ENCODE measurements at places on chromosomes 7 and 10.

GRCh38 chr7:102030696-102031095, 213.3 kb downstream of the CUX1 start:
- no peak for DNase-seq

DNA sequence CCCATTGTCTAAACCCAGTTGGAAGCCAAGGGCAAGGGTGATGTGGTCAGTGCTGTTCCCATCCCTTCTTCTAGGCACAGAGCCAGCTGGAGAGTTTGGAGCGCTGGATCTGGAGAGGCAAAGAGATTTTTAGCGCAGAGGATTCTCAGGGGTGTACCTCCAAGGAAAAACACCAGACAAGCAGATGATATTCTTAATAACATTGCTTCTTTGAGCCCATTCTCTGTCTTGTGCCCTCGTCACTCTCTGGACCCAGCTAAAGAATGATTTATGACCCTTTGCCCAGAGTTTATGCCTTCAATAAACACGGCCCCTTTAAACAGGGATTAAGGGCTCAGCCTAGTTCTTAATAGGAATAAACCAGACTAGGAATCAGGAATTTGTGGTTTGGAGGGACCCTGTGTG, 4.7 kb upstream of the HIP1 start:
- no peak for DNase-seq

DNA sequence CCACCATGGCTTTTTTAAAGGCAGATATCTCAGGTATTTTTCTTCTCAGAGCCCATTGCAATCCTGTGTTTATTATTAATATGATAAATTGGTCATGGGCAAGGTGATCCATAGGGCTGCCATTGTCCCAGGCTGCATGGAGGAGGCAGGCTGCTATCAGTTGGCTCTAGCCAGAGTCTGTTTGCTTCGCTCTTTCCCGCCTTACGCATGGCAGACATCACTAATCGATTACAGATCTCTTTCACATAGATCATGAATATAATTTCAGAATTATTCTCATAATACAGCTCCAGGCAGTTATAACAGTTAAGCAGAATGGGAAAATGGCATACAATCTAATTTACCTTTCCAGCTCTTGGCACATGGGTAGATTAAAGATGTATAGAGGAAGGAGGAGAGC, 30.4 kb upstream of the HABP2 start:
- DNase-seq = no peak

DNA sequence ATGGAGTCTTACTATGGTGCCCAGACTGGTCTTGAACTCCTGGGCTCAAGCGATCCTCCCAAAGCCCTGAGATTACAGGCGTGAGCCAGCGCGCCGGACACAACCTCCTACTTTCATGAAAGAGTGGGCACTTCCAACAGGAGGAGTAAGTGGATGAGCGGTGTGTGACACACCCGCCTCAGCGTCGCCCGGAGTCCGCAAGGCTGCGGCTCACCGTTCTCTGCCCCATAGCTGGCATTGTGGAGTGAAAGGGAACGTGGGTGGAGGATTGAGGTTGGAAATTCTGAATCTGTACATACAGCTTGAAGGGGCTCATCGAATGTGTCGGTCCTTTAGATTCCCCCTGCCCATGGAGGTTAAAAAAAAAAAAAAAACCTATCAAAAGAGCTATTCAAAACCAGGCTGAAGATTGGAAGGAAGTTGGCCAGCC, 524 bp upstream of the PRXL2A start:
- no peak for DNase-seq

GRCh38 chr7:47906883-47907282, 41.4 kb downstream of the PKD1L1 start:
- DNase-seq = no peak

- no peak for DNase-seq
Observed at GRCh38 chr10:133565441-133566294, at the start of gene SYCE1. TSS of gene SYCE1 (minus strand) at chr10:133565583. CDS start at chr10:133565529, 54 bp downstream.

DNA sequence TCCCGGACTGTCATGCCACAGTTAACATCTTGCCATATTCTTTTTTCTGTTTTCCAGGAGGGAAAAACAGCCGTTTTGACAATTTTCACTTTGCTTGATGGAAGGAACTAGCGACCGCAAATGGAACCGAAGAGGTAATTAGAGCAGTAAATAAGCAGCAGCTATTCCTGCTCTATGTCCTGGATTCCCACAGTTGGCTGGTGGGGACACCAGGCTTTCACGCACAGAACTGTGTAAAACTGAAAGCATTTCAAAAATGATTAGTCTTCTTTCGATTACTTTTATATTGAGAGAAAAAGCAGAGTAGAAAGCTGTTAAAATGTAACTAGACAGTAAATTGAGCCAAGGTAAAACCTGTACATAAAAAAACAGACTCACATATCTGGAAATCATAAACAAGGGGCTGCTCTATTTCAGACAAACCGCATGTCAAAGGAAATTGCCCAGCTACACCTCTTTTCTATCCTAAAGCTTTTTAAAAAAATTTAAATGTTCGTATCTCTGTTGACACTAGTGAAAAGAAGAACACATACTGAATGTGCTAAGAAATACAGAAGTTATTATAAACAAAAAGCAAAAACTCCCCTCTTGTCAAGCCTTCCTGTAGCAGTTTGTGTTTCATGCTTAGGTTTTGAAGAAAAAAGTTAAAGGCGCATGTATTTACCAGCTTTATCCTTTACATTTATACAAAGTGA, 93.4 kb downstream of the RNF216 start:
- no peak for DNase-seq

Measured in activated naive CD4-positive, alpha-beta T cell (primary cell).